ENCODE measurements at places on chromosomes 12 and 14. TPM values are rescaled to one million over a fixed set of nuclear protein-coding genes. Genes with fewer than 3 reads are reported as not detected.

LRRIQ1 gene
- not detected for polyA plus RNA-seq

PZP gene
- polyA plus RNA-seq, result not detected

PLCZ1 gene
- polyA plus RNA-seq, result not detected

SLC2A13 gene
- polyA plus RNA-seq, result 2.8 TPM

ZDHHC22 gene
- not detected for polyA plus RNA-seq

ANKS1B gene
- polyA plus RNA-seq, result 5.7 TPM

AMDHD1 gene
- 1.0 TPM for polyA plus RNA-seq

APOF gene
- 0.50 TPM for polyA plus RNA-seq

SERPINA10 gene
- not detected for polyA plus RNA-seq

NPAS3 gene
- polyA plus RNA-seq, result 0.13 TPM

TAMALIN gene
- 13.8 TPM for polyA plus RNA-seq

TEX52 gene
- polyA plus RNA-seq, result not detected

NR1H4 gene
- 3.8 TPM for polyA plus RNA-seq

SERPINA12 gene
- not detected for polyA plus RNA-seq

KRT71 gene
- not detected for polyA plus RNA-seq

SRGAP1 gene
- polyA plus RNA-seq, result 1.9 TPM

CLEC9A gene
- not detected for polyA plus RNA-seq

COX8C gene
- not detected for polyA plus RNA-seq

ACVRL1 gene
- 13.5 TPM for polyA plus RNA-seq

GPR84 gene
- not detected for polyA plus RNA-seq

IL22 gene
- polyA plus RNA-seq, result not detected

RNASE7 gene
- not detected for polyA plus RNA-seq

OAS1 gene
- 26.0 TPM for polyA plus RNA-seq

FOXG1 gene
- polyA plus RNA-seq, result not detected

SERPINA3 gene
- 117 TPM for polyA plus RNA-seq

VWF gene
- 1.3 TPM for polyA plus RNA-seq

DAD1 gene
- polyA plus RNA-seq, result 240 TPM

AQP6 gene
- not detected for polyA plus RNA-seq

ADCY4 gene
- polyA plus RNA-seq, result 6.1 TPM

ABHD4 gene
- polyA plus RNA-seq, result 41.6 TPM

KCNC2 gene
- polyA plus RNA-seq, result not detected
